Esophagus mucosa (tissue), 1 donor: ENCODE measurements at places on chromosomes 5 and 9. TPM values are rescaled to one million over a fixed set of nuclear protein-coding genes. Genes with fewer than 3 reads are reported as not detected.
A peak's percentile ranks its signal among the peaks of the same experiment; 100 is the strongest.

CATSPER3 gene
- 0.40 TPM for total RNA-seq

DNA sequence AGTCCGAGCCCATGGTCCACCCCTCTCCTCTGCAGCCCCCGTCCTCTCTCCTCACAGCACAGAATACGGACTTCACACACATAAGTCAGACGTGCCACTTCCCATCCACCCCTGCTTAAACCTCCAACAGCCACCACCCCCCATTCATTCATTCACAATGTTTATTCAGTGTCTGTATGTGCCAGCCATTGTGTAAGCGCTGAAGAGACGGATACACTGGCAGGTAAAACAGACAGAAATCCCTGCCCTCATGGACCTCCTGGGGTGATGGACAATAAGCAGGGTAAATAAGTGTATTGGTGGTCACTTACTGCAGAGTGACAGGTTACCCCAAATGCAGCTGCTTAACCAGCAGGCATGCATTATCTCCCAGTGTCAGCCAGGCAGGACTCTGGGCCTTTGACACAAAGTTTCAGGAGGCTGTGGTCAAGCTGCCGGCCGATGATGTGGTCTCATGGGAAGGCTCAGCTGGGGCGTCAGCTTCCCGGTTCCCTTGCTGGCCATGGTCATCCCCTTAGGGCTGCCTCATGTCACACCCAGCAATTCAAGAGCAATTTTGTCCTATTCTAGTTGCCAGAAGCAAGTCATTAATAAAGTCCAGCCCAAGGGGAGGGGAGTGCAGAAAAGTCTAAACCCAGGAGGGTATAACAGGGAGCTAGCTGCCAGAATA lies 1.8 kb upstream of the PAXX start:
- ATAC-seq = no peak

DNA sequence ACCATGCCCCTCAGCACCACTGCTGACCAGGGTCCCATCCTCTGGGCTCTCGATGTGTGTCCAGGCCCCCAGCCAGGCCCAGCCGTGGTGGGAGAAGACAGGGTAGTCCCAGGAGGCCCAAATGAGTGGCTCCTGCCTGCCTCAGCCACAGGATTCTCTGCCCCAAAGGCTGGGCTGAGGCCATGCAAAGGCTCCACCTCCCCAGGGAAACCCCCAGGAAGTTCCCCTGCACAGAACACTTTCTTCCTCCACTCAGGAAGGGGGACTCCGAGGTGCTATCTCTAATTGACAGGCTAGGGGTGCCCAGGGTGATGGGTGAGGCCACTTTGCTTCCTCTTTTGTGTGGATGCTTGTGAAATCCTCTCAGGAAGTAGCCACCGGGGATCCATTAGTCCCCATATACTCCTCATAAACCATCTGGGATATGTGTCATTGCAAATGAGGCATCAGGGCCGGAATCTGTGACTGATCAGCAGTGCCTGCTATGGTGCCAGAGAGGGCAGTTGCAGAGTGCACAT lies 23.1 kb upstream of the TDRD7 start:
- ATAC-seq = no peak

GRCh38 chr5:151619812-151620460 lies 28.8 kb upstream of the FAT2 start:
- ATAC-seq = peak; percentile 73

GRCh38 chr9:119160551-119160950 lies 208.7 kb downstream of the BRINP1 start:
- no peak for ATAC-seq

FCN2 gene
- 0.16 TPM for total RNA-seq

GRCh38 chr5:115736004-115736689 lies 80.3 kb downstream of the CDO1 start:
- no peak for ATAC-seq
